Kidney capillary endothelial cell (primary cell): ENCODE measurements at places on chromosomes 13 and 19.

DNA sequence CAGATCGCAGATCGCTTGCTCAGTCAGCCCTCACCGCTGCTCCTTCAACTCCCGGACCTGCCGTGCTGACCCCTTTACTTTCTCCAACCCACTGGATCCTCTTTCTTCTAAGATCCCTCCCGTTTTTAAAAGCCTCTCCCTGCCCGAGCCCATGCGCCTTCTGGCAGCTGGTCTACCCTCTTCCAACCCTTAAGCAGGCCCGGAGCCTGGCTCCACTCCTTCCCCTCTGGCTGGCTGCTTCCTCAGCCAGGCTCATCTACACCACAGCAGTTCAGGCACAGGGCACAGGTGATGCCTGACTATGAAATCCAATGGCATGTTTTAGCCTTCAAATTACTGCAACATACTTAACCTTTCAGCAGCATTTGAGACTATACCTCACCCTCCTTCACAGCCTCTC lies 63.8 kb upstream of the PABPC3 start:
- no peak for DNase-seq

DNA sequence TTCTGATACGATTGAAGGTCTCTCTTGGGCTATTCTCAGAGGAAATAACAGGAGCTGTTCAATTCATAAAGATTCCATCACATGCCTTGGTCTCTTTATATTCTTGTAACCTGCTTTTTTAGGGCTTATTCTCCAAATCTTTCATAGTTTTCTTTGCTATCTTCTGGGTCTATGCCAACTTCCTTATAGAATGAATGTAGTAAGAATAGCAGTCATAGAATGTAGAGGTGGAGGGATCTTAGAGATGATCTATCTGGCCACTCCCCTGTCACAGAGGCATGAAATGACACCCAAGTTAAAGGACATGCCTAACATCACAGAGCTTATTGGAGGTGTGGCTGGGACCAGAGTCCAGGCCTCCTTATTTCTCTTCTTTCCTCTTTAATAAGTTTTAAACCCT lies 13.2 kb downstream of the LCP1 start:
- DNase-seq: no peak

- DNase-seq: peak; percentile 80
Measured at GRCh38 chr13:33092073-33092987, 76.1 kb downstream of the KL start.

GRCh38 chr13:52109116-52109670 lies 19.7 kb downstream of the NEK5 start:
- no peak for DNase-seq

GRCh38 chr19:3413796-3414327 lies 47.5 kb downstream of the NFIC start:
- DNase-seq: no peak

DNA sequence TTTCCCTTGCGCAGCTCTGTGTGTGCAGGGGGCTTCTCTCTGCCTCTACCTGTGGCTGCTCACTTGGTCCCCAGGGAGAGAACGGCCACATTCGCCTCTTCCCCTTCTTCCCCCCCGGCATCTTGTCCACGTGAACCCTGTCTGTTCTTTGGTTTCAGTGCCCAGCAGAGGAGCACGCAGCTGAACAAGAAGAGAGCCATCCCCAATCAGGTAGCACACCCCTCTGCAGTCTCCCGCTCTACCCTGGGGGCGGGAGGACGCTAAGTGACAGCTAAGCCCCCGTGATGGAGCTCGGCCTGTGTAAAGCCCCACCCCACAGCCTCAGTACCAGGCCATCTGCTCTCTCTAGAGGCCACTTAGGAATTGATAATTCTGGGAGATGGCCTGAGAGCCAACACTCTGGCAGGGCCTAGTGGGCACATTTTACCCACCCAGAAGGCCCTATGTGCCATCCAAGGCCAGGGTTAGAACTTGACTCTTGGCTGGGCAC lies 30.2 kb downstream of the TMED1 start:
- no peak for DNase-seq

- DNase-seq: no peak
Measured at GRCh38 chr19:54561840-54562239, 11.8 kb upstream of the LILRA2 start.

GRCh38 chr19:55418185-55418584 lies 10.6 kb upstream of the UBE2S start:
- peak; percentile 54 for DNase-seq
